Fibroblast of the aortic adventitia (primary cell): ENCODE measurements at places on chromosomes 6 and 20.

GRCh38 chr20:18983796-18984195 lies 170.2 kb downstream of the SCP2D1 start:
- DNase-seq, result no peak

DNA sequence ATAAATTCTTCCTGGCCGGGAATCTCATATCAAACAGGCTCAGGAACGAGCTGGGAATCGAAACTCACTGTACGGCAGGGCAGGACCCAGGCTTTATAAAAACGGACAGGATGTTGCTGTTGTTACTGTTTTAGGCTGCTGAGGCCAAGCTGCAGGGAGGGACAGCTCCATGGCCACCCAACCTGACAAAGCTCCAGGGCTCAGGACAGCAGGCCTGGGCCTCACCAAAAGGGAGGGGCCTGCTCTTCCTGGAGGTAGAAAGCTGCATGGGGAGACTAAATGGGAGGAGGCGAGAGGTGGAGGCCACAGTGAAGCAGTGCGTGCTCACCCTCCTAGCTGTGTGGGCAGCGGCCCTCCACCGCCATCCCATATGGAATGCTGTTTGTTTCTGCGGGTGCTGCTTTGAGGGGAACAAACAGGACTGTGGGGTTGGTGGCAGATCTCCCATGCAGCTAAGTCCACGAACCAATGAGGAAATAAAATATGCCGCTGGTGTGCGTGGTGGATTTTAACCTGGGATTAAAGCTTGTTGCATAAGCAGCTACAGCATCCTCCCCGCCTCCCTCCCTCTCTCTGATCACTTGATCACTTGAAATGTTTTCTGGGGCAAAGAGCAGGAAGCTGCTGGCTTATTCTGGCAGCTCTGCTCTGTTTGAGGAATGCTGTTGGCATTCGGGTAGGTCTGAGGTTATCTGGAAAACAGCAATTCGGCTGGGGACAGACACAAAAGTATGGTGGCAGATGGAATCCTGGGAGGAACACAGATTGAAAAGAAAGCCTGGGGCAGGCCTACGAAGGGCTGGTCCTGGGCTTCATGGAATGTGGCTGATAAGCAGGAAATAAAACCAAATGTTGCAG lies 2.4 kb upstream of the ZMYND8 start:
- DNase-seq, result peak; percentile 97

DNA sequence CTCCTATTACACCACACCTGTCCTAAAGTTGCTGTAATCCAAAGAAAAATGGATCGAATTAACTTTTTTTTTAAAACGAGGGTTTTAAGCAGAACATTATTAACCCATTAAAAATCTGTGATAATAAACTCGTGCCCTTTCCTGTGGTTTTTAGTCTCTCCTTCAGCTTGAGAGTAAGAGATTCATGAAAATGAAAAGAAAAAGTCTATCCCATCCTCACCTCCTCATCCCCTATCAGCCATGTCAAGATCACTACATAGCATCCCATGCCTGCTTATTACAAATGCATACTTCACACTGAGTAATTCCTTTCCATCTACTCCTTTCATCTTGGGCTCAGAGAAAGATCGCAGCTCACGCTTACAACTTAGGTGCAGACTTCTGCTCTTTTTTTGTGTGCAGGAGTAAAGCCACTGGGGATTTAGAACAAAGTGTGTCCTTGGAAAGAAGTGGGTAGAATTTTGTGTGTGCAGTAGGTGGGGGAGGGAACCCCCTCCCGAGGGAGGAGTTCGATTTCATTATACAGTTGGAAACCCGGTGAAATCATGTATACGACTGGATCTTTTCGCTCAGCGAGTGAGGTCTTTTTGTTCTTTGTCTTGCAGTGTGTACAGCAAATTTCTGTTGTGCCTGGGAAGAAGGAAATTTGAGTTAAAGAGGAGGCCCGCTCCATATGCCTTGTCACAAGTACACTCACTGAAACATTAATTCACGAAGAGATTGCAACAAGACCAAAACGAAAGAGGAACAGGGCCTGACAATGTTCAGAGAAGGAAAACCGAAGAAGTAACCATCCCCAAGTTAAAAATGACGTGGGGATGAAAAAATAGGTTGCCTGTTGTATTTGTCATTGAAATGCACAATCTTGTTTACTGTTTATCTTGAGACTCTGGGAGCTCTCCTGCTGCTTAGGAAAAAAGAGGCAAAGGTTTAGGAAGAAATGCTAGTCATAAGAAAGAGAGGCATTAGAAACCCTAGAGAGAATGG lies 146.5 kb upstream of the ZNF217 start:
- DNase-seq, result no peak

DNA sequence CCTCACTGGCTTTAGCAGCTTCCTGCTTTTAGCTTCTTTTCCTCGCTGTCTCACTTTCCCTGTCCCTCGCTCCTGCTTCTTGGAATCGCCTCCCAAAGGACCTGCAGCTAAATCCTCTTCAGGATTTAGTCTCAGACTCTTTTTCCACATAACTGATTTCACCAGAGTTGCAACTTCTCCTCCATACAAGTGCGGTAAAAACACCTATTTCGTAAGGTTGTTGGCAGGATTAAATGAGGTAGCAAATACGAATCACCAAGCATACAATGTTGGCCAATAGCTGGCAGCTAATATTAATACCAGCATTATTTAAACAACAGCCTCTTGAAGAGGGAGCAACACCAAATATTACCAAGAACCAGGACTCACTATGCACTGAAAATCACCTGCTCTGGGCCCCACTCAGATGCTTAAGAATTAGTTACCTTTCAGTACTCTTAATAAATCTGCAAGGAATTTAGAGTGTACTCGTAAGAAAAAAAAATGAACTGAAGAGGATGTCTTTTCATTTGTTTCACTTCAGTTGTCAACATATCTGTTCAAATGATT lies 123.0 kb downstream of the DTNBP1 start:
- DNase-seq, result peak; percentile 29

GRCh38 chr20:52937591-52938100 lies 34.5 kb upstream of the TSHZ2 start:
- no peak for DNase-seq

GRCh38 chr6:110816677-110817076 lies 1.4 kb upstream of the CDK19 start:
- DNase-seq, result no peak

DNA sequence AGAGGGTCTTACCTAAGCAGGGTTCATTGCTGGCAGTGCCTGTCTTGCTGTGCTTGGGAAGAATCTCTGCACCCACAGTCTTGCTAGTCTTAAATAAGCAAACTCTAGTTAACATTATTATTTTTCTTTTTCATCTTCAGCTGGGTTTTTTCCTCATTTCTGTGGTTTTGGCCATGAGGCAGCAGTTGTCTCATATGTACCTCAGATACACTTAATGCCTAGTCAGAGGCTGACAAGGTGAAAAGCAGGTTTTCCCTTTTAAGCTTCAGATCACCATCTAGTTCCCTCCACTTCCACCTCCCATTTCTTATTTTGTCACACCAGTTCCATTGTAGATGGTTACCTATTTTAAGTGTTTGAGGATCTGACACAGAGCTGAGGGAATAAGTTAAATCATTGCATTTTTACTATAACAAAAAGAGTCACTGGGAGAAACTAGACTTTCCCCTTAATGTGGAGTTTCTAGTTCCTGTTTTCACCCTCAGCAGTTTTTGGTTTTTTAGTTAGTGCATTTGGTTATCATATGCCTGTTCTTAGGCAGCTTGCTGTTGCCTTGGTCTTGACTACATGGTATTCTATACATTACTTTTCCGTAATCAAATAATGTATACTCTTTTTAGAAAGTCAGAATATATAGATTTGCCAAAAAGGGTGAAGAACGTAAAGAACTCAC lies 46.0 kb downstream of the AFDN start:
- no peak for DNase-seq

- DNase-seq, result no peak
These were observed 64.1 kb upstream of the NT5E start for GRCh38 chr6:85385636-85386315.

- no peak for DNase-seq
These were observed 718.3 kb downstream of the KIF16B start for GRCh38 chr20:15854911-15855310.

- no peak for DNase-seq
These were observed 26.8 kb downstream of the ERGIC3 start for GRCh38 chr20:35568645-35569044.

- peak; percentile 35 for DNase-seq
These were observed 30.7 kb downstream of the PARD6B start for GRCh38 chr20:50762045-50762422.

DNA sequence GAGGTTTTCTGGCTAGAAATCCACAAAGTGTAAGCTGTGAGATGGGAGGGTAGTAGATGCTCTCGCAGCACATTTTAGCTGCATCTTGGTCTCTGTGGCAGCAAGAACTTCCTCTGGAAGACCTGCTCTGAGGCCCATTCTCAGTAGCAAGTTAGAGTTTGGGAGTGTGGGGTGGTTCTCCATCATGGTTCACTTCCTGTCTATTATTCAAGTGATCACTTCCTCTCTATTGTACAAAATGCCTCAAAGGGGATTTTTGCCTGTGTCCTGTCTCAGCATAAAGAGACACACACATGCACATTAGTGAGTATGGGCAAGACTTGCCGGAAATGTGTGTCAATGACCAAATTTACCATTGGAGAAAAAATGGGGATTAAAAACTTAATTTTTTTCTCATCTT lies 42.5 kb downstream of the LYRM2 start:
- no peak for DNase-seq

- DNase-seq, result peak; percentile 43
These were observed 161.1 kb downstream of the FARS2 start for GRCh38 chr6:5422321-5422915.

DNA sequence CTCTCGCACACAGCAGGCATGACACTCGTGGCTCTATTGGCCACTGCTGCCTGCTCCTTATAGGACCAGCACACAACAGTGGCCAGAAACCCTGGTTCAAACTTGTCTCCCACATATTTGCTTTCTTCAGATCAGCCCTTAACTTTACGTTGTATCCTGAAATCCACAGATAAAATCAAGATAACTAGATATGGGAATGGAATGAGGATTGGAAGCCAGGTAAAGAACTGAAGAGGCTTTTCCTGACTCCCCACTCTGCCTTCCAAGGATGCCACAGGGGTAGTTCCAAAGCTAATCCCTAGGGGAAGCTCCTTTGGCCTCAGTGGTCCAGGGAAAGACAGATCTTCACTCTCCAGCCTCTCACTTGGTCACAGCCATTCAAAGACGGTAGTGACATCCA lies 86.5 kb downstream of the INSM1 start:
- no peak for DNase-seq

- DNase-seq, result no peak
These were observed 118.6 kb downstream of the OGFRL1 start for GRCh38 chr6:71406865-71407860.

DNA sequence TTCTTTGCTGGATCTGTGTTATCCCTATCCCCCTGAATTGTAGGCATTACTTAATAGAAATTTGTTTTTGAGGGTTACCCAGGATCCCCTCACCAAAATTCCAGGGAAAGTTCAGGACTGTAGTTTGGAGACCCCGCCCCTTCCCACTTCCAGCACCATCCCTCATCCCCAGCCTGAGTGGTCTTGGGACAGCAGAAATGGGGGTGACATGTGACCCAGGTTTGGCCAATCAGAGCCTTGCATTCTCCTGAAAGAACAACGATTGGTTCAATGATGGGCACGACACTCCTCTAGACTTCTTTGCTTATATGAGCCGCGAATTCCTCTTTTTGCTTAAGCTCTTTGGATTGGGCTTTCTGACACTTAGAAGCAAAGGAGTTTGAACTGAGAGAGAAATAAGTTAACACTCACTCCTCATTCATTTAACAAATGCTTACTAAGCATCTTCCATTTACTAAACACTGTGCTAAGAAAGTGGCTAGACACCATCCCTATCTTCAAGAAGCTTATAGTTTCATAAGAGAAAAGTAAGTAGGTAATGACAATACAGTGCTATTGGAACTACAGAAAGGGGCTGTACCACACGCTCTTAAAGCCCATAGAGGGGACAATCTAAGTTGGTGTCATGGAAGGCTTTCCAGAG lies 24.9 kb upstream of the PAQR8 start:
- no peak for DNase-seq

DNA sequence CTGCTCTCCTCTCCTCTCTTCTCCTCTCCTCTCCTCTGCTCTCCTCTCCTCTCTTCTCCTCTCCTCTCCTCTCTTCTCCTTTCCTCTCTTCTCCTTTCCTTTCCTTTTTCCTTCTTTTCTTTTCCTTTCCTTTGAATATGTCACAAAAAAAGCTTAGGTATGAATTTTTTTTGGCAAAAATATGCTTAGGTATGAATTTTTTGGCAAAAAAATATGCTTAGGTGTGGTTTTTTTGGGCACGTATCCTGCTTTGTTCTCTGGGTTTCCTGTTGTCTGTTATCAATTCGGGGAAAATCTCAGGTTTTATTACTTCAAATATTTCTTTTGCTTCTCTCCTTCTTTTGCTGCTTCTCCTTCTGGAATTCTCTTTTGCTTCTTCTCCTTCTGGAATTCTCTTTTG lies 155.5 kb upstream of the PMEPA1 start:
- no peak for DNase-seq

GRCh38 chr20:5122873-5123260 lies 3.1 kb upstream of the PCNA start:
- peak; percentile 23 for DNase-seq

- DNase-seq, result peak; percentile 89
These were observed 12.8 kb downstream of the RNF114 start for GRCh38 chr20:49948809-49949507.

GRCh38 chr20:32528905-32529670 lies 56.0 kb downstream of the NOL4L start:
- DNase-seq, result no peak

DNA sequence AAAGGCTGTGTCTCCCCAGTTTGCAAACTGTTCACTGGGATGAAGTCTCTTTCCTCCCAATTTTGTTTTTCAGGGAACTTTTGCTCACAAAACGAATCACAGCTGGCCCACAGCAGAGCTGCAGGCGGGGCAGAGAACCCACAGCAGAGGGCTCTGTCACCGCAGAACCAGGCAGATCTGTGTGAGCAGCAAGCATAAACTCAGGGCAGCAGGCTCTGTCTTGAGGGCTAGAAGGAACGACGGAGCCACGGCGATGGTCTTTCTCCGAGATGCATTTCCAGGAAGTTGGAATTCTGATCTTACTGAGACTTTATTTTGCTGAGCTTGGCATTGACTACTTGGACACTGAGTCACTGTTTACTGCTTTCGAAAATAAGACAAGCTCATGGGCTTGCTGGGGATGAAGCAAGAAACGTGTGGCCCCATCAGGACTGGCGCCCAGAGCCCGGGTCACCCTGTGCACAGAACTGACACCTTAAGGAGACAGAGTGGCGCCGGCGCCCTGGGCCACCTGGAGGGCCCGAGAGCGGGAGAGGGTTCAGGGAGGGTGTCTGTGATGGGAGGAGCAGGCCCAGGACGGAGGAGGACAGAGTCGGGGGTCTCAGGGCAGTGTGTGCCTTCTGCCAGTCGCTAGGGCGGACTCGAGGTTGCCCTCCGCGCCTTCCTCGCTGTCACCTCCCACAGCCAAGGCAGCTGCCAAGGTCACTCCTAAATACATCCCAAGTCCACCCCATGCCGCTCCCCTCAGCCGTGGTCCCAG lies 106.3 kb upstream of the NXT1 start:
- DNase-seq, result peak; percentile 50

GRCh38 chr6:163165922-163166321 lies 248.6 kb upstream of the QKI start:
- DNase-seq, result no peak

DNA sequence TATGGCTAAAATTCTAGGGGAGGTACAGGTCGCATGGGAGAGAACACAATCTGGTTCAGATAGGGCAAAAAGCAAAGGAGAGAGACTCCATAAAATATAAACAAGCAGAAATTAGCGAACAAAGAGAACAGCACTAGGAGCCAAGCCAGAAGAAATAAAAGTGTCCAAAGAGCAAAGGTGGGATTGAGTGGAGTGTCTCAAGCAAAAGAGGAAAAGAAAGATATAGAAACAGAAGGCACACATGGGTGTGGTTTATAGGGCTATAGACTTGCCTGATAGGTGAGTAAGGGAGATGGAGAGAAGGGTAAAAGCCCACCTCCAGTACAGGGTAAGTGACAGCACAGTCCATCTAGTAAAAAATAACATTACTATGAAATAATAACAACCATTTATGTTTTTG lies 36.5 kb upstream of the IRAK1BP1 start:
- no peak for DNase-seq
